ENCODE measurements at places on chromosomes 12 and 14.

DNA sequence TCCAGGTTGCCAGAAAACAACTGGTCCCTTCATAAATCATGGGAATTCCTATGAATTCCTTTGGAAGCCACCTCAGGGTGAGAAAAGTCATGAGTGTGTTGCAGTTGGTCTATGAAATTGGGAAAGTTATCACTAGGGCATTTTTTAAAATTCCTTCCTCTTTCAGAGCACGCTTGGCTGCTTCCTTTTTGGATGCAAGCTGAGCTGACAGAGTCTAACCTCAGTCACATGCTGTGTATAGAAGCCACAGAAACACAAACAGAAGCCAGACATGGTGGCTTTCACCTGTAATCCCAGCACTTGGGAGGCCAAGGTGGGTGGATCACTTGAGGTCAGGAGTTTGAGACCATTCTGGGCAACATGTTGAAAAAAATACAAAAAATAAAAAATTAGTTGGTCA is 21.7 kb upstream of the HELB start:
- no peaks in the 10 kb centered on the region for H3K4me1 ChIP-seq
- DNase-seq: no peak
- H3K27me3 ChIP-seq: peaks cover 36% of the 10 kb centered on the region
- no peaks in the 10 kb centered on the region for H3K36me3 ChIP-seq

DNA sequence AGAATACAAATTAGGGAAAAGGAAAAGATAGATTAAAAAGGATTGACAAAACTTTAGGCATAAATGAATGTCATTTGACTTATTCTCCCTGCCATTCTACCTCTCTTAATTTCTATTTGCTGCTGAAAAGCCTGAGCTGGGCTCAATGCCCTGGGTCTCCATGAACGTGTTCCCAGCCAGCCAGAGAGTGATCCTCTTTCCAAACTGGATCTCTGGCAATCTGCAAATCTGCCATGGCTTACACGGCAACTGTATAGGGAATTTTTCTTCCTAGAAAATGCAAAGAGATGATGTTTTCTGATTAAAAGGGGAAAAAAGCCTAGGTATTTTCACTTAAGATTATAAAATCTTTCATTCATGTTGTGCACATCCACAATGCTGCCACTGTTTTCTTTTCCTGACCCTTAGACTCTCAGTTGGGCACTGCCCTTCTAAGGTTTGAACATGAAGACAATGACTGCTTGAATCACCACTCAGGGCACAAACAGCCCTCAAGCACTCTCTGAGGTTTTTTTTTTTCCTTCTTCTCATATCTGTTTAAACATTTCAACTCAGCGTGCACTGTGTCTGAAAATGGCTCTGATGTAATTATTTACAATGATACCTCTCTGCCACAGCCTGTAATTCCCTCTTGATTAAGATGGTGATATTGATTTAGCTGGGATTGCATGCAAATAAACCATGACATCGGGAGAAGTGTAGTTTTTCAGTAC is 60.3 kb downstream of the DACT1 start:
- H3K36me3 ChIP-seq: peaks cover 6% of the 10 kb centered on the region
- no peak for DNase-seq
- peaks cover 100% of the 10 kb centered on the region for H3K27me3 ChIP-seq

GRCh38 chr12:40325349-40325960 is 100.7 kb downstream of the LRRK2 start:
- no peaks in the 10 kb centered on the region for H3K27me3 ChIP-seq
- H3K27ac ChIP-seq: no peak overlapping the region
- DNase-seq: peak; percentile 60
- H3K4me3 ChIP-seq: no peak overlapping the region

DNA sequence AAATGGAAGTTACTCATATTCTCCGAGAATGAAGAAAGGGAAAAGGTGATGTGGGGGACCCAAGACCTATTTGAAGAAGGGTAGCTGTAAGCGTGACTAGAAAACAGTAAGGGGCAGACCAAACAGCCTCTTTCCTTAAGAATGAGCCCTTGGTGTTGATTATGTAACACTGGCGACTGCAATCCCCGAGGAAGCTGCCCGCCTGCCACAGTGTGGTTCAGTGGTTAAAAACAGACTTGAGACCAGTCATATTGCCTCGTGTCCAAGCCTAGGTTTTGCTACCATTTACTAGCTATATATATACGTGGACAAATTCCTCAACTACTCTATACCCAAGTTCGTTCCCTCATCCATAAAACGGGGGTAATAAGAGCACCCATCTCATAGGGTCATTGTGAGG is 49.1 kb downstream of the SSPN start:
- H3K27ac ChIP-seq: no peak overlapping the region
- H3K4me1 ChIP-seq: peaks cover 14% of the 10 kb centered on the region
- H3K4me3 ChIP-seq: no peak overlapping the region
- DNase-seq: no peak
- no peaks in the 10 kb centered on the region for H3K36me3 ChIP-seq
- H3K27me3 ChIP-seq: no peaks in the 10 kb centered on the region

DNA sequence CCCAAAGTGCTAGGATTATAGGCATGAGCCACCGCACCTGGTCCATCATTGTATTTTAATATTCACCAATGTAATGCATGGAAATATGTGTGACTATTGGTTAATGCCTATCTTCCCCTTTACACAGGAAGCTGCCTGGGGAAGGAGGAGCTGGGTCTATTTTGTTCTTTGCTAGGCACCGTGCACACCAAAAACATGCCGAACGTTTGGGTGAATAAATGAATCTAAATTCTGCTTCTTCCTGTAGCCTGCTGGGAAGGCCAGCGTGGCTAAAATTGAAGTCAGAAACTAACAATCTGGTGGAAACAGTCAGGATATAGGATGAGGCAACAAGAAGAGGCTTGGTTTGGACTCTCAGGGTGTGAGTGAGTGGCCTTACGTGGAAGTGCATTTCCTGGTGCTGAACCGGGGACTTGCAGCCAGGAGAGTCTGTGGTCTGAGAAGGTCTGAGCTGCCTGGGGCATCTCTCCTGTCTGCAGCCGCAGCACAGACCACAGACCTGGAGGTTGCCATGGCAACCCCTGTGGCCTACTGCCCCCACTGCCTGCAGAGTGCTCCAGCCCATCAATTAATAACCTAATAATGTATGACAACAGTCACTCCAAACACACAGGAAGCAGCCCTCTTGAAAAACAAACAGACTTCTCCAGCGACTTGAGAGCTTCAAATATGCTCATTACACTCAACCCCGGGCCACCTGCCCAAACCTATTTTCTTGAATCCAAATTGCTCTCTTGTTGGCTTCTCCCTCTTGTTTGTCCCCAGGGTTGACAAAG is 5.5 kb upstream of the GPR68 start:
- no peaks in the 10 kb centered on the region for H3K27me3 ChIP-seq
- H3K36me3 ChIP-seq: no peaks in the 10 kb centered on the region
- H3K27ac ChIP-seq: peak overlapping the region; percentile 67
- no peak overlapping the region for H3K4me3 ChIP-seq

- peak overlapping the region; percentile 90 for H3K27ac ChIP-seq
- DNase-seq: peak; percentile 87
- peak overlapping the region; percentile 76 for H3K4me3 ChIP-seq
- no peaks in the 10 kb centered on the region for H3K27me3 ChIP-seq
Observed at GRCh38 chr12:94561943-94562411, 88.4 kb downstream of the TMCC3 start.

DNA sequence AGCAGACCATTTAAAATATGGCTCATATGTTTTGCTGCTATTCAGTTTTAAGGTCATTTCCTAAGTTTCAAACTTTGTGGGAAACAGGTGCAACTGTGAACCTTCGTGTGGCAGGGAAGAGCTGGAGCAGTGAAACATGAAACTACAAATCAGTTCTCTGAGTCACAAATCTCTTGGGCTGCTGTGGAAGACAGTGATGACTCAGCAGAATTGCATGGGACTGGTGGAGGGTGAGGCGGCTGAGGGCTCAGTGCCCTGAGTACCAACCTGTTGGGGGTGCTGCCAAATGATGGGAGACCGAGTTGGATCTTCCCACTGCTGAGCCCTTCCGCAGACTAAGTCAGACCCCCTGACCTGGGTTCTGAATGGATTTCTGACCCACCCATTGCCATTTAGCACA is 8.4 kb upstream of the CALM1 start:
- H3K4me1 ChIP-seq: peaks cover 5% of the 10 kb centered on the region
- H3K4me3 ChIP-seq: no peak overlapping the region

DNA sequence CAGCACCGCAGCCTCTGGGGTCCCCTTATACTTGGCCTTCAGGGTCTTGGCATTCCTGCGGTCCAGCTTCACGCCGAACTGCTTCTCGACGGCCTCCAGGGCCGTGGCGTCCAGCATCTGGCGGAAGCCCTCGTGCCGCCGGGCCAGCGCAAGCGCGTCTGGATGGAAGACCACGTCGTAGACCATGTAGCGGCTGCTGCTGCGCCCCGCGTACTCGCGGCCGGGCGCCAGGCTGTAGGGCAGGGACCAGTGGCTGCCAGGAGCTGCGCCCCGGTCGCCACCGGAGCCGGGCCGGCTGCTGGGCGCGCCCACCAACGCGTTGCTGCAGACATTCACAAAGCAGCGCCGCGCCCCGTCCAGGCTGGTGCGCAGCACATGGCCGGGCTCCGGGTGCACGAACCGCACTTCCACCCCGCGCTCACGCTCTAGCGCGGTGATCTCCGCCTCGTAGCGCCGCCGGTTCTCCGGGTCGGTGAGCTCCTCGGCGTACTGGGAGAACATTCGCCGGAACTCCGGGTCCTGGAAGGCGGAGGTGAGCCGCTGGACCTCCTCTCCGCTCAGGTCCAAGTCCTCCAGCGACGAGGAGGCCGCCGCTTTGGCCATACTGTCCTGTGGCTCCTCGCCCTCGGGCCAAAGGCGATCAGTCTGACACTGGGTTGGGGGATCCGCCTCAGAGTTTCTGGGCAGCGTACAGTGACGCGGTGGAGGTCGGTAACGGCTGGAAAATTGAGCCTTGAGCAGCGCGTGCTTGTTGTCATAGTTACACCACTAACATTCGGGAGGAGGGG is at the start of gene DNAAF2:
Gene DNAAF2 (minus strand): TSS at position 698 of the 788 bp plus-strand sequence. CDS start 95 bp downstream, at position 603.
- DNase-seq: peak; percentile 66
- peak within 1 kb of the TSS; percentile 95 for H3K4me3 ChIP-seq
- peaks cover 34% of the 10 kb centered on the region for H3K36me3 ChIP-seq
- H3K4me1 ChIP-seq: peaks cover 16% of the 10 kb centered on the region
- no peaks in the 10 kb centered on the region for H3K27me3 ChIP-seq

GRCh38 chr12:89340861-89341260 is 11.4 kb downstream of the DUSP6 start:
- peaks cover 13% of the 10 kb centered on the region for H3K36me3 ChIP-seq
- peak overlapping the region; percentile 3 for H3K27ac ChIP-seq
- H3K4me1 ChIP-seq: peaks cover 5% of the 10 kb centered on the region
- no peak overlapping the region for H3K4me3 ChIP-seq

DNA sequence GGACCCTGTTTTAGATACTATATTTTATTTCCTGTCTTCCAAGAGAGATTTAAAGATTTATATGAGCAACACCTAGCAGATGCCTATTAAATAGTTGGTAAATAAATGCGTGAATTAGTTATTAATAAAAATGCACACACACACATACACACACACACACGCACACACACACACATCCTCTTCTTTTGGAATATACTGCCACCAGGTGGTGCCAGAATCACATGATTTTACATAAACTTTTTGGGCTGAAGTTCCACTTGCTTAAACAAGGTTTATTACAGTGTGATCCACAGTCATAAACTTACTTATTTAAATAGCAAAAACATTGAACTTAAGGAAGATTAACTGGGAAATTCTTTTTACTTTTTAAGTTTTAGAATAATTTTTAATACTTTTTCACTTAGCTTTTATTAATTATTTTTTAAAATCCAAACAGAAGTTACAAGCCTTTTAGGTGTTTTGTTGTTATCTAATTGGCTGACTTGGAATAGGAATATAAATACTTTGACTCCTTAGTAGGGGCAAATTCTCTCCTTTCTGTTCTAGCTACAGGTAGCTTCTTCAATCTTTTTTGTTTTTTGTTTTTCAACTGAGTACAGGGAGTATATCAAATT is 17.5 kb downstream of the RAD51B start:
- DNase-seq: peak; percentile 73
- no peaks in the 10 kb centered on the region for H3K27me3 ChIP-seq
- no peak overlapping the region for H3K27ac ChIP-seq
- H3K4me1 ChIP-seq: no peaks in the 10 kb centered on the region

DNA sequence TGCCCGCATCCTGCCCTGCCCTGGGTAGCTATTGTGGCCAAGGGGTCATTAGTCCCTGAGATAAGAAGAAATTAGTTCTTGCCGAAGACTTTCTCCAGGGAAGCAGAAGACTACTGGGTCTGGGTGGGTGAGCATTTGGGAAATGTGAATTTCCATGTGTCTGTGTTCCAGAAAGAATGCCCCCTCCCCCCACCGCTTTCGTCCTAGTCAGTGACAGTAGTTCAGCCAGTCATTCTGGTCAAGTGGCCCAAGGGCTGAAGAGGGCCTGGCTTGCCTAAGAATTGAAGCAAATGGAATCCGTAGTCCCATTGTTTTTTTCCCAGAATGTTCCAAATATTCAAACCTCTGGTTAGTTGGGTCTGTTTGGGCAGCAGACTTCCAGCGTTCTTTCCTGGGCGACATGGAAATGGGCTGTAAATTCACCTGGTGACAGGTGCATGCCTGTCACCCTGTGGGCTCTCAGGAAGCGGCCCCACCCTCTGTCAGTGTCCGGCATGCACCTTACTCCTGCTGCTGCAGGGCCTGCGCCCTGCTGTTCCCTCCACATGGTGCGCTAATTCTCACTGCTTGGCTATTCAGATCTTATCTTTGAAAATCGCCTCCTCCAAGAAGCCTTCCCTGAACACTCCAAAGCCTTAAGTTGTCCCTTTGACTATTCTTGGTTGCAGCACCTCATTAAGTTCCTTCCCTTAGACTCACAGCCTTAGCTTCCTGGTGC is 1.4 kb upstream of the RFLNA start:
- no peak overlapping the region for H3K27ac ChIP-seq
- no peak overlapping the region for H3K4me3 ChIP-seq
- DNase-seq: no peak
- H3K4me1 ChIP-seq: peaks cover 11% of the 10 kb centered on the region
- peaks cover 42% of the 10 kb centered on the region for H3K27me3 ChIP-seq
- H3K36me3 ChIP-seq: no peaks in the 10 kb centered on the region

GRCh38 chr14:22065347-22065746 is 391.7 kb upstream of the OR4E1 start:
- DNase-seq: no peak
- no peak overlapping the region for H3K27ac ChIP-seq
- no peak overlapping the region for H3K4me3 ChIP-seq

- no peak for DNase-seq
- H3K4me1 ChIP-seq: no peaks in the 10 kb centered on the region
- peaks cover 22% of the 10 kb centered on the region for H3K27me3 ChIP-seq
- no peak overlapping the region for H3K4me3 ChIP-seq
Observed at GRCh38 chr14:105503935-105504692, 13.1 kb downstream of the TEDC1 start.

DNA sequence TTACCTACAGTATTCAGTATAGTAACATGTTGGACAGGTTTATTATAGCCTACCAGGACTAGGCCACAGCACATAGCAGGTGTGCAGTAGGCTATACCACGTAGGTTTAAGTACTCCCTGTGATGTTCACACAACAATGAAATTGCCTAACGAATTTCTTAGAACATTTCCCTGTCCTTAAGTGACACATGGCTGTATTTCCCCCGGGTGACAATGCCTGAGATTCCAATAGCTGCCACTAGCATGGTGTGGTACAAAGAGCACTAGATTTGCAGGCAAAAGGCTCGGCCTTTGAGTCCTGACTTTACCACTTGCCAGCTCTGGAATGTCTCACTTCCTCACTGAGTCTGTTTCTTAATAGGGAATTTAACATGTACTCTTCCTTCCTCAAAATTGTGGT is 19.7 kb downstream of the PTPN21 start:
- DNase-seq: no peak
- H3K4me1 ChIP-seq: no peaks in the 10 kb centered on the region
- H3K36me3 ChIP-seq: peaks cover 6% of the 10 kb centered on the region
- H3K27me3 ChIP-seq: no peaks in the 10 kb centered on the region

All from MCF 10A (cell line).